ENCODE measurements at places on chromosomes 2 and 18.

- no peak for DNase-seq
Measured at GRCh38 chr2:120220756-120221155, 2.4 kb downstream of the TMEM185B start.

- DNase-seq, result no peak
Measured at GRCh38 chr18:43192408-43192807, 76.9 kb upstream of the RIT2 start.

- no peak for DNase-seq
Measured at GRCh38 chr2:27296481-27296880, 11.8 kb downstream of the UCN start.

DNA sequence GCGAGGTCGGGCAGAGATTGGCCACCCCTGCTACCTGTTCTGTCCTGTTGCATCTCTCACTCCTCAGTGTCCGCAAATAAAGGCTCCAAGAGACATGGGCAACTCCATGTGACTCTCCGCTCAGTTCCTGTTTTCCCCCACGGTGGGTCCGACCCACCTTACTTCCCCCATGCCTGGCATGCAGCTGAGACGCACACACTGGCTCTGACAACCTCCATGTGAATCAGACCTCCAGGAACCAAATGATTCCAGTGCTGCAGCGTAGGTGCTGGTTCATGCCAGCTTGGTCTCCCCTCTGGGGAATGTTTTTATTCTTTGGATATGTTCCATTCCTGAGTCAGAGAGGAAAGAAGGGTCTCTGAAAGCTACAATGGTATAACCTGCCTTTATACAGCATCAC is 221.5 kb downstream of the SH3RF3 start:
- no peak for DNase-seq

- peak; percentile 78 for DNase-seq
Measured at GRCh38 chr2:131105950-131106801, 1.0 kb downstream of the PLEKHB2 start.

- no peak for DNase-seq
Measured at GRCh38 chr2:80222644-80223043, 81.9 kb downstream of the LRRTM1 start.

- DNase-seq, result peak; percentile 92
Measured at GRCh38 chr2:64330281-64331113, 123.5 kb upstream of the LGALSL start.

DNA sequence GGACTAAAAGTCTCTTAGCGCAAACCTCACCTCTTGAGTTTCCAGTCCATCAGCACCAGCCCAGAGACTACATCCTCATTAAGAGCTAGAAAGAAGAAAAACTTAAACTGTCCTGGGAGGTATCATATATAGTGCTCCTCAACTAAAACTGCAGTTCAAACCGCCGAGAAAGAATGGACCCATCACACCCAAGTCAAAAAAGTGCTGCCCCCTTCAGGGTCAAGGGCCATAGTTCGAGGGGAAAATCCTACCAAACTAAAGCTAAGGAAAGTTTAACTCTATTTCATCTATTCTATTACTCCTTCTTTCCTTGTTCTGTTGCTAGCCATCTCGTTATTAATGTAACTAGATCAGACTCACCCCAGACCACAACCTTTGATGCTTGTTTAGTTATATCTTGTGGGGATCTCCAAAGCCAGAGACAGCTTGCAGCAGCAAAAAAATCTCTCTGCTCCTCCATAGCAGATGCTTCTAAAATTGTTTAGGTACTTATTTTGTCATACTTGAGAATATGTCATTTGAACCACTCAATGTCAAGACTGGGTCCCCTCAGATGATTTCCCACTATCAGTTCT is 134.5 kb upstream of the RMP24 start:
- no peak for DNase-seq

All from hematopoietic multipotent progenitor cell treated with erythropoietin and hydrocortisone succinate and interleukin-3 and kit ligand, for 4 days (in vitro differentiated cells).